Nucleus accumbens (tissue), 56 donors: ENCODE measurements at places on chromosomes 5 and 9.

- no peak for DNase-seq
These were observed at the start of gene PCDHB14 for GRCh38 chr5:141223112-141223783. PCDHB14 (plus strand) TSS chr5:141223343; CDS start chr5:141223506, 163 bp downstream.

- DNase-seq = no peak
These were observed 20.5 kb upstream of the FGFR4 start for GRCh38 chr5:177066224-177066623.

- DNase-seq = no peak
These were observed 91.0 kb downstream of the WWC1 start for GRCh38 chr5:168382421-168382820.

- DNase-seq = no peak
These were observed 121.7 kb upstream of the FAM120A start for GRCh38 chr9:93329629-93330280.

DNA sequence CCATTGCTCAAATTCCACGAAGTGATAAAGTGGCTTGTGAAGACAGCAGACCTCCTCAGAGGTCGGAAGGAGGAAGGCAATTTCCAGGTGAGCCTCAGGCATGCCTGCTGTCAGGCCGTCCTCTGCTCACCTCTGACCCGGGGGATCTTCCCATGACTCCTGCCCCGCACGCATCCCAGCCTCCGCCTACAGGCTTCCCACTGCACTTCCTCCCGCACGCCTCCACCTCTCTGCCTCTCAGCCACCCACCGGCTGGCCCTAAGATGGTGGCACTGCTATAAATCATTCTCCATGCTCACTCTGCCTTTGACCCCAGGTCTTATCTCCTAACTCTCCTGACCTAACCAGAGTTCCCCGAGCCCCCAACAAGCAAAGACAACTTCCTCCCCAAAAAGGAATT is 49.4 kb upstream of the DNAH5 start:
- DNase-seq = no peak

- no peak for DNase-seq
These were observed 432.1 kb upstream of the RGMB start for GRCh38 chr5:98341038-98342032.

- DNase-seq = no peak
These were observed 78.5 kb upstream of the EPB41L4B start for GRCh38 chr9:109399258-109399767.

- DNase-seq = no peak
These were observed 242.8 kb upstream of the EFNA5 start for GRCh38 chr5:107913494-107913893.

DNA sequence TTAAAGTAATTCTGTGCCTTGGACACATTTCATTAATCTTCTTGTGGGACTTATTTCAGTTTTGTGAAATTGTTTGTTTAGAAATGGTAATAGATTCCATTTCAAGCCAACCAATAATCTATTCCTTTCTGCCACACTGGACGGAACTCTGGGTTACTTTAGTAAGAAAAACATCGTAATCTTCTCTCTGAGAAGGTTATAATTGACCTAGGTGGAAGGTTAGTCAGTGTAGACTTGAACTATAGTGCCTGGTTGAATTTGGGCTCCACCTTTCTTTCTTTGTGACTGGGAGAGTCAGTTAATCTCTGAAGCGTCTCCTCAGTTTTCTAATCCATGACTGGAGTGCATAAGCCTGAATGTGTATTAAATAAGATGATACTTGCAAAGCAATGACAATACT is 89.7 kb upstream of the PRLR start:
- no peak for DNase-seq

DNA sequence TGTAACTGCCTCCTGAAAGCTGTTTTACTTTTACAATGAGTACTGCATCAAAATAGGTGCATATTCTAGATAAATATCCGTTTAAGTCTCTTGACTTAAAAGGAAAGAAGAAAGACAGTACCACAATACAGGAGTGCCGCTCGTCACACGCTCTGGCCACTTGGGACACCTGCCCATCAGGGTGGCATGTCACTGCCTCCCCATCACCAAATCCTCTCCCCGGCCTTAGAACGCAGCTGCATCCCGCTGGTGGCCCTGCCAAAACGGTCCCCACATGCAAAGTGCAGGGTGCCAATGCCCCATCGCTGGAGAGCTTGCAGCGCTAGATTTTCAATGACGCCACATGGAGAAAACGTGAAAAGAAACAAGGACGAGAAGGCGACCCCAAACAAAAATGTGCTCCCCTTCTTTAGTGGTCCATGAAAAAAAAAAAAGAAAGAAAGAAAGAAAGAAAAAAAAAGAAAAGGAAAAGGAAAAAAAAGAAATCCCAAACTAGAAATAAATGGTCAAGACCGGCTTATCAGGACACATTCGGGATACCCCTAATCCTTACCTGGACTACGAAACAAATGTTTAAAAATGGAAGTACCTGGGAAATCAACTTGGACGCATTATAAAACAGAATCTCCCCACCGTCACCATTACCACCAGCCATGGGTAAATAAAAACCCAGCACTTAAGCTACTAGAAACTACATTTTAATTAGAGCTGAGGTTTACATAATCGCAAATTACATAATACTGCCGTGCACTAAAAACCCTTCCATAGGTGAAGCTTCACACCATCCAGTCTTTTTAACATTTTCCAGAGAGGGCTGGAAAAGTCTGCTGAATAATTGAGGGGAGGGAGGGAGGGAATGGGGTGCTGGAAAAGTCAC is 1.0 kb downstream of the ANKH start:
- DNase-seq = peak; percentile 57
